Activated CD8-positive, alpha-beta T cell treated with anti-CD3 and anti-CD28 coated beads for 36 hours (primary cell): ENCODE measurements at places on chromosomes 2 and 18.
A peak's percentile ranks its signal among the peaks of the same experiment; 100 is the strongest.

DNA sequence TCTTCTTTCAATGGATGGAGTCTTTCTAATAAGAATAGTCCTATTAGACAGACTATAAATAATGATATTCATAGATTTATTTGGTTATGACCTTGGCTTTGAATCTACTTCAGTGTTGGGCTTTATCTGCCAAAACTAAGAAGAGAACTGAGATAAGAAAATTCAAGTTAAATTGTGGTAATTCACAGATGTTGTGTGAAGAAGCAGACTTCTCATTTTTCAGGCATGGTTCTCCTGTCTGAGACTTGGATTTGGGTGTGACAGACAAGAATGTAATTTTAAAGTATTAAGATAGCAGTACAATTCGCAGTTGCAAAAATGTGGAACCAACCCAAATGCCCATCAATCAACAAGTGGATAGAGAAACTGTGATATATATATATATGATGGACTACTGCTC lies 124.7 kb downstream of the QPCT start:
- DNase-seq: no peak
- no peak overlapping the region for H3K27ac ChIP-seq
- no peaks in the 10 kb centered on the region for H3K27me3 ChIP-seq
- H3K4me1 ChIP-seq: no peaks in the 10 kb centered on the region

GRCh38 chr2:17422061-17422460 lies 96.2 kb downstream of the RAD51AP2 start:
- DNase-seq: no peak
- no peaks in the 10 kb centered on the region for H3K36me3 ChIP-seq
- H3K27me3 ChIP-seq: no peaks in the 10 kb centered on the region
- H3K4me3 ChIP-seq: no peak overlapping the region
- no peaks in the 10 kb centered on the region for H3K4me1 ChIP-seq
- H3K27ac ChIP-seq: no peak overlapping the region

DNA sequence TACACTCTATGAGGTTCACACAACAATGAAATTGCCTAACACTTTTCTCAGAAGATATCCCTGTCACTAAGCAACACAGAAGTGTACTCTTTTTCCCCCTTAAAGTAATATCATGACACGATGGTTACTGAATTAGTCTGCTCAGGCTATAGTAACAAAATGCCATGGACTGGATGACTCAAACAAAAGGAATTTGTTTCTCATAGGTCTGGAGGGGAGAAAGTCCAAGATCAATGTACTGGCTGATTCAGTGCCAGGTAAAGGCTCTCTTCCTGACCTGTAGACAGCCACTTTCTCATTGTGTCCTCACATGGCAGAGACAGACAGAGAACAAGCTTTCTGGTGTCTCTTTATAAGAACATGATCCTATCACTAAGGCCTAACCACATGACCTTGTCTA lies 211.9 kb downstream of the RBM43 start:
- no peaks in the 10 kb centered on the region for H3K36me3 ChIP-seq
- no peak overlapping the region for H3K4me3 ChIP-seq
- H3K27me3 ChIP-seq: peaks cover 7% of the 10 kb centered on the region

GRCh38 chr2:147008481-147008880 lies 836.3 kb upstream of the ACVR2A start:
- no peaks in the 10 kb centered on the region for H3K36me3 ChIP-seq
- DNase-seq: no peak
- no peaks in the 10 kb centered on the region for H3K4me1 ChIP-seq
- H3K27ac ChIP-seq: no peak overlapping the region

DNA sequence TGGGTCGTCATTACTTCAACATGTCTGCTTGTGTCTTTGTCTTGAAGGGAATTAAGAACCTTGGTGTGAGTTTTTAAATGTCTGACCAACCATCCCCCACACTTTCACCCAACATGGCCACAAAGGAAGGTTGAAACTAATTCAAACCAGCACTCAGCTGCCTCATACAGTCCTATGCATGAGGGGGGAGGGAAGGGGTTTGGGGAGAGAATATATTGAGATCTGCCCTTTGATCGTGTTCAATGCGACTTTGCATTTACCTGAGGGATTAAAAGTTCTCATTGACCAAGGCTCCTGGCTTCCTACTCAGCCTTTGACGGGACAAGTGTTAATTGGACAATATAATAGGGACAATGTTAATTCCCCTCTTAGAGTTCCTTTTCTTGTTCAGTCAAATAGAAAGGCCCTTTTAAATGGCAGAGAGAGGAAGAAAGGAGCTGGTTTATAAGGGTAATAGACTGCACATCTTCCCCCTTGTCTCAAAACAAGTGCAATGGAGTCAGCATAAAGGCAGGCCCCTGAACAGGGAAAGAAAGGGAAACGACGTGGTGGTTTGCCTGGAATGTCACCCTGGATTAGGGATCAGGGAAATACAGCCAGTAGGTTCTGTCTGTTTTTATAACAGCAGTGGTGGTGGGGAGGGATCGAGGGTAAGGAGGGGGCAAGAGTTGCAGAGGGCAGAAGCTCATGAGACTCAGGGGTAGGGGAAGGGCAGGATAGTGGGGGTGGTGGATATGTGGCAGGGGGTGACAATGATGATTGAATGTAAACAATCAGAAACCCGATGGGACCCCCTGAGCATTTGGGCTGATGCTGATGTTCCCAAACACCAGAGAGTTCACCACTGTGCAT lies 198.7 kb downstream of the MYCN start:
- H3K4me3 ChIP-seq: no peak overlapping the region
- H3K36me3 ChIP-seq: no peaks in the 10 kb centered on the region
- no peak for DNase-seq
- H3K27ac ChIP-seq: no peak overlapping the region
- H3K4me1 ChIP-seq: no peaks in the 10 kb centered on the region
- H3K27me3 ChIP-seq: peaks cover 2% of the 10 kb centered on the region

GRCh38 chr2:175282886-175283285 lies 101.4 kb upstream of the ATP5MC3 start:
- no peak overlapping the region for H3K27ac ChIP-seq
- peaks cover 3% of the 10 kb centered on the region for H3K4me1 ChIP-seq
- H3K27me3 ChIP-seq: peaks cover 3% of the 10 kb centered on the region
- no peaks in the 10 kb centered on the region for H3K36me3 ChIP-seq

DNA sequence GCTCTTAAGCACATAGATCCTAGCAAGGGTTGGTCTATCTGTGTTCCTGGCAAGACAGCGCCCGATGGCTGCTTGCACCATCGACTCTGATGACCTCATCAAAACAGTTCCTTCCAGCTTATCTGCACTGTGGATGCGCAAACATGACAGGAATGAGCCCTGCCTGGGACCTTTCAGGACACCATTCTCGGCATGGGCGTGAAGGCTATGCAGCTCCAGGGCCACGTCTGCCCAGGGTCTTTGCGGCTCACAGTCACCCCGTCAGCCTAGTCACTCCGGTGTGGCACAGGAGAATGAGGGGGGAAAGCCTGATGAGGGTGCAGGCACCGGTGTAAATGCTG lies 147.8 kb upstream of the TWIST2 start:
- no peak overlapping the region for H3K4me3 ChIP-seq
- no peak overlapping the region for H3K27ac ChIP-seq
- no peaks in the 10 kb centered on the region for H3K4me1 ChIP-seq
- H3K36me3 ChIP-seq: no peaks in the 10 kb centered on the region

GRCh38 chr2:181602017-181602416 lies 54.9 kb downstream of the CERKL start:
- H3K4me3 ChIP-seq: no peak overlapping the region
- no peak for DNase-seq
- H3K27ac ChIP-seq: no peak overlapping the region

DNA sequence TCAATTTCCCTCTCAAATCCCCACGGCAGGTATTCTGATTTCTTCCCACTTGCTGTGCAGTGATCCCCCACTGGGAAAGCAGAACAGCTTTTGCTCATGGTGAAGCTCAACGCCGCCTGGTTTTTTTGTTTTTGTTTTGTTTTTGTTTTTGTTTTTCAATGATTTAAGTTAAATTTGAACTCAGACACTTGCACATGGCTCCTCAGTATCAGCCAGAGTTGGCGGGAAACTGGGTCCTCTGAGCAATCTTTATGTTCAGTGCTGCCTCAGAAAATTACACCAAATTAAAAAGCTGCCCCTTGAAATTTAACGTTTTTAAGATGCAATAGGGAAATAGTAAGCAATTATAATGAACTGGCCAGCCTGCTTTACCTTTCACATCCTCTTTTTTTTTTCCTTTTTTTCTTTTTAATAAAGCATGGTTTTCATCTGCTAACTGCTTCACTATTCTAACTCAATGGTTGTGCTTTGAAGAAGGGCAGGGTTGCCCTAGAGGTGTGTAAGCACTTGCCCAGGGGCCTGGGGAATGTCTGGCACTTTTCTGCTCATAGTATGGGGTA lies 277.0 kb upstream of the HNRNPA3 start:
- H3K4me3 ChIP-seq: no peak overlapping the region
- no peaks in the 10 kb centered on the region for H3K36me3 ChIP-seq
- H3K27me3 ChIP-seq: peaks cover 4% of the 10 kb centered on the region
- DNase-seq: no peak
- no peak overlapping the region for H3K27ac ChIP-seq
- H3K4me1 ChIP-seq: peaks cover 21% of the 10 kb centered on the region

GRCh38 chr18:46715062-46715461 lies 41.8 kb downstream of the ST8SIA5 start:
- peaks cover 2% of the 10 kb centered on the region for H3K27me3 ChIP-seq
- no peaks in the 10 kb centered on the region for H3K4me1 ChIP-seq
- no peak for DNase-seq
- no peak overlapping the region for H3K4me3 ChIP-seq
- no peak overlapping the region for H3K27ac ChIP-seq
- H3K36me3 ChIP-seq: no peaks in the 10 kb centered on the region

- peak; percentile 85 for DNase-seq
- H3K4me3 ChIP-seq: no peak overlapping the region
- peaks cover 2% of the 10 kb centered on the region for H3K36me3 ChIP-seq
- peaks cover 61% of the 10 kb centered on the region for H3K4me1 ChIP-seq
- H3K27me3 ChIP-seq: no peaks in the 10 kb centered on the region
Measured at GRCh38 chr2:61426267-61426897, 44.5 kb downstream of the USP34 start.
